CD4-positive, alpha-beta T cell (primary cell): ENCODE measurements at places on chromosomes 3 and 15.

DNA sequence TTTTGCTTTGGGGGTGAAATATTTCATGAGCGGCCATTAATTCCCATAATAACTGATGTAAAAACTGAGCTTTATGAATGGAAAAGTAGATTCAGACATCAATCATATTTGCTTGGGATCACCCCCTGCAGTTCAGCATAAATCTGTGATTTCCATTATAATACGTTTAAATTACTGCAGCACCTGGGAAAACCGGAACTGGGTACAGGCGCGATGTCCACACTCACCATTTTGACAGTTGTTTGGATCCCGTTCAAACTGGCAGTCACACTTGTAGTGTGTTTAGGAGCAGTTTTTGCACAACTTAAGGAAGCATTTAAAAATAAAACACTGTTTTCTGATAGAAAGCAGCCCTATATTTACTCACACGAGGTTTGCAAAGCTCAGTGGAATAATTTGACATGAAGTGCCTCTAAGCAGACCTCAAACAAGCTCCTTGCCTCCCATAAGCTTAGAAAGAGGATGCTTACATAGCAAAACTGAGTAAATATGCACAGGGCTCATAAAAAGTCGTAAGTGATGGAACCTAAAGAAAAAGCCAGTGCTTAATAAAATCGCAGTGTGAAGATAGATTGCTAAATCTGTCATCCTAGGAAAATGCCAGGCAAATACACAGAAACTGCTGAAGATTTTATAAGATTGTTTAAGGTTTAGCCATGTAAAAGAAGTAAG is 377.6 kb downstream of the PTPRG start:
- no peak overlapping the region for H3K27ac ChIP-seq
- DNase-seq: no peak
- H3K4me1 ChIP-seq: no peaks in the 10 kb centered on the region
- H3K36me3 ChIP-seq: no peaks in the 10 kb centered on the region
- no peak overlapping the region for H3K4me3 ChIP-seq
- no peaks in the 10 kb centered on the region for H3K27me3 ChIP-seq

GRCh38 chr15:45801543-45801942 is 166.7 kb downstream of the SQOR start:
- no peaks in the 10 kb centered on the region for H3K36me3 ChIP-seq
- no peak for DNase-seq
- H3K4me1 ChIP-seq: no peaks in the 10 kb centered on the region
- H3K4me3 ChIP-seq: no peak overlapping the region
- H3K27ac ChIP-seq: no peak overlapping the region

DNA sequence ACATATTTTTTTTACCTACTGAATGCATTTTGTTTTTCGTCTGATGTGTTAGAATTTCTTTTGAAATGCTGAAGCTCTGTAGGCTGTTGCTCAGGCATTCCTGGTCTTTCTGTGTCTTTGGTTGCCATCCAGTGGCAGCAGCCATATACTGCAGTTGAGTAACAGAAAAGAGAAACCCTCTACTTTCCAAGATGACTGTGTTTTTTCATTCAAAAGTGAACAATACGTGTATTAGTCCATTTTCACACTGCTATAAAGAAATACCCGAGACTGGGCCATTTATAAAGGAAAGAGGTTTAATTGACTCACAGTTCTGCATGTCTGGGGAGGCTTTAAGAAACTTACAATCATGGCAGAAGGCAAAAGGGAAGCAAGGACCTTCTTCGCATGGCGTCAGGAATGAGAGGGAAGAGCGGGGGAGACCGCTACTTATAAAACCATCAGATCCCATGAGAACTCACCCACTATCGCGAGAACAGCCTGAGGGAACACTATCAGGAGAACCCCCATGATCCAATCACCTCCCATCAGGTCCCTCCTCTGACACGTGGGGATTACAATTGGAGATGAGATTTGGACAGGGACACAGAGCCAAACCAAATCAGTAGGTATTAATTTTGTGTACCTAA is 4.7 kb upstream of the GOLGA8B start:
- H3K4me1 ChIP-seq: peaks cover 11% of the 10 kb centered on the region
- peak; percentile 61 for DNase-seq
- H3K4me3 ChIP-seq: peak overlapping the region; percentile 16
- H3K27me3 ChIP-seq: no peaks in the 10 kb centered on the region
- no peak overlapping the region for H3K27ac ChIP-seq

DNA sequence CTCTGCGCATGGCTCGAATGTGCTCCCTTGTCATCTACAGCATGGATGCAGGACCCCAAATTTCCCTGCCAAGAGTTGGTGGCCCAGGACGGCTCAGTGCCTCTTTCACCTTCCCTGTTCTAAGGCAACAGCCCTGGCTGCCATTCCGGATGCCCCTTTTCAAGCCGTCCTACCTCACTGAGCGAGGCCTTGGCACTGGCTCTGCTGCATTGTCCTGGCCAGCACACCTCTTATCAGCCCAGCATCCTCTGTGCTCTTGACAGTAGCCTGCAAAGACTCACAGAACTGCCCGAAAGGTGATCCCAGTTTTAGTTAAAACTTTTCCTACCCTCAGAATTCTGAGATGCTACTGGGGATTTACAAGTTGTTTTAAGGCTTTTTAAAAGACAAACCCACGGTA is 122.0 kb downstream of the MECOM start:
- no peaks in the 10 kb centered on the region for H3K36me3 ChIP-seq
- no peak overlapping the region for H3K4me3 ChIP-seq
- no peak for DNase-seq
- H3K27me3 ChIP-seq: no peaks in the 10 kb centered on the region

DNA sequence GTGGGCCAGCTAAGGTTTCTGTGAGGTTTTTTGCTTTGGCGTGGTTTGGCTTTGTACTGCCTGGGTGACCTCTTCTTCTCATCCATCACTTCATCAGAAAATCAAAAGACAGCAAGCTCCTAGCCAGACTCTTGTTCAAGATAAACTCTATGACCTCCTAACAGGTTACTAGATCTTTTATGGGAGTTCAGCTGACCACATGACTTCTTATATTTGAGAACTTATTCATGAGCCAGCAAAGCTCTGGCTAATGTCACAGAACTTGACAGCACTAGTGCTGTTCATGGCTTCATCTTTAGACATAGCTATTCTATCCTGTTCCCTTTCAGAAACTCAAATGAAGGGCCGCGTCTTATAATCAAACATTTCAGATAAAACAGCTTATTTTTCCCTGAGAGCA is 527.1 kb upstream of the GOLIM4 start:
- no peaks in the 10 kb centered on the region for H3K27me3 ChIP-seq
- no peak overlapping the region for H3K27ac ChIP-seq
- no peak overlapping the region for H3K4me3 ChIP-seq
- no peaks in the 10 kb centered on the region for H3K36me3 ChIP-seq

DNA sequence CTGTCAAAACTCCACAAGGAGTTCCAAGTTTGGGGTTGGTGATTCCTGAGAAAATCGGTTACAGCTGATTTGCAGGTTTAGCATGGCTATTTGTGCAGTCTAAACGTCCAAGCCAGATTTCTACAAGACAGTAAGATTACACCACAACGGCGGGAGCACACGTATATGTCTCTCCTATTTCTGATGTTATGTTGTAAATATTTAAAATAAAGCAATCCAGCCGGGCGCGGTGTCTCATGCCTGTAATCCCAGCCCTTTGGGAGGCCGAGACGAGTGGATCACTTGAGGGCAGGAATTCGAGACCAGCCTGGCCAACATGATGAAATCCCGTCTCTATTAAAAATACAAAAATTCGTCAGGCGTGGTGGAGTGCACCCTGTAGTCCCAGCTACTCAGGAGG is 106.8 kb upstream of the IGF1R start:
- no peak for DNase-seq
- no peak overlapping the region for H3K27ac ChIP-seq
- H3K36me3 ChIP-seq: no peaks in the 10 kb centered on the region

DNA sequence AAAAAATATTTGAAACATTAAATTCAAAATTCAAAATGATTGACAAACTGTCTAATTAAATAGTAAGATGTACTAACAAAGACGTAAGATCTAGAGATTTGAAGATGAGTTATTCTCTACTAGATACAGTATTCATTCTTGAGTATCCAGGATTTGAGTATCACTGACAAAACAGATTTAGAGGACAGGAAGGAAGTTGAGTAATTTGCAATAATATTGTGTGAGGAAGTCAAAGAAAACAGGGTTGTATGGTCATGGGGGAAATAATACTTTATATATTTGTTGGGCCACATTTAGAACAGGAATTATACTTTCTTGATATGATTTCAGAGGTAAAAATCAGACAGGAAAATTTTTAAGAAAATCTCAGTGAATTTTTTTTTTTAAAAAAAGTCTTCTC is 393.1 kb upstream of the CDIN1 start:
- no peaks in the 10 kb centered on the region for H3K27me3 ChIP-seq
- H3K27ac ChIP-seq: no peak overlapping the region

DNA sequence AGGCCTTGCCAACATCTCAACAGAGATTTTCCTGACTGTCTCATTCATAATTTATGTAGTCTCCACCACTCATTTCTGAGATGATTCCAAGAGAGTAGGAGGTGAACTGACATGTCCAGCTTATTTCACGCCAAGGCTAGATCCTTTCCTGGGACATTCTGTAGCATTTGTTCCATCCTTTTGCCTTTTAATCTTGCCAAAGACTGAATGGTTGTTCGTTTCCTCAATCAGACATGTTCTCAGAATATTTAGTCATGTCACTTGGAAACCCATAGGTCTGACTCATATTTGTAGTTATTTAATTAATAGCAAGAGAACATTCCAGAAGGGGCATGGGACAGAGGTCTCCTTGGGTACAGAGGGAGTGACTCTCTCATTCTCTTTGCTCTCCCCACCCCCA is 80.9 kb downstream of the DHX36 start:
- H3K27ac ChIP-seq: no peak overlapping the region
- no peak for DNase-seq
- no peaks in the 10 kb centered on the region for H3K27me3 ChIP-seq
- H3K4me3 ChIP-seq: no peak overlapping the region
- no peaks in the 10 kb centered on the region for H3K36me3 ChIP-seq

GRCh38 chr3:141059816-141060215 is 8.7 kb downstream of the SPSB4 start:
- no peak overlapping the region for H3K27ac ChIP-seq
- H3K36me3 ChIP-seq: no peaks in the 10 kb centered on the region
- no peak for DNase-seq
- H3K27me3 ChIP-seq: no peaks in the 10 kb centered on the region

DNA sequence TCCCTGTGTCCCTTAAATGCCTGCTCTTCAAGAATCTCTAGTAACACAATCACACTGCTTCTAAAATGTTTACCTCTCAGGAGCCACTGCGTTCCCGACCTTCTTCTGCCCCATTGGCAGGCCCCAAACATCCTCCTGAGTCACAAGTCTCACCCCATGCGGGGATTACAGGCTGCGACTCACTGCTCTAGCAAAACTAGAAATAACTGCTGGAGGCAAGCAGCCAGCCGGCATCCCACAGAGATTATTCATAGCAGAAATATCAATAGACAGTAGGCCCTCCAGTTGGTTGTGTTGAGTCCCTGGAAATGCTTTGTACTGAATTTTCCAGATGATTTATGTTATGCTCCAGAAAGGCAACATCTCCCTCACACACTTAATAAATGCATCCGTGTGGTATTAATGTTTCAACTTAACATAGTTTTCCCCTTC is 64.8 kb downstream of the RFTN1 start:
- H3K4me3 ChIP-seq: no peak overlapping the region
- no peaks in the 10 kb centered on the region for H3K36me3 ChIP-seq
- H3K4me1 ChIP-seq: no peaks in the 10 kb centered on the region

GRCh38 chr15:67396114-67396513 is 124.8 kb upstream of the C15orf61 start:
- H3K27ac ChIP-seq: no peak overlapping the region
- no peaks in the 10 kb centered on the region for H3K27me3 ChIP-seq
- no peaks in the 10 kb centered on the region for H3K4me1 ChIP-seq
- DNase-seq: no peak
- no peaks in the 10 kb centered on the region for H3K36me3 ChIP-seq
- H3K4me3 ChIP-seq: no peak overlapping the region

- no peaks in the 10 kb centered on the region for H3K36me3 ChIP-seq
- H3K4me3 ChIP-seq: no peak overlapping the region
- H3K27ac ChIP-seq: no peak overlapping the region
- DNase-seq: peak; percentile 70
- H3K4me1 ChIP-seq: peaks cover 27% of the 10 kb centered on the region
- peaks cover 13% of the 10 kb centered on the region for H3K27me3 ChIP-seq
These were observed 5.2 kb upstream of the WNT7A start for GRCh38 chr3:13884851-13885703.

DNA sequence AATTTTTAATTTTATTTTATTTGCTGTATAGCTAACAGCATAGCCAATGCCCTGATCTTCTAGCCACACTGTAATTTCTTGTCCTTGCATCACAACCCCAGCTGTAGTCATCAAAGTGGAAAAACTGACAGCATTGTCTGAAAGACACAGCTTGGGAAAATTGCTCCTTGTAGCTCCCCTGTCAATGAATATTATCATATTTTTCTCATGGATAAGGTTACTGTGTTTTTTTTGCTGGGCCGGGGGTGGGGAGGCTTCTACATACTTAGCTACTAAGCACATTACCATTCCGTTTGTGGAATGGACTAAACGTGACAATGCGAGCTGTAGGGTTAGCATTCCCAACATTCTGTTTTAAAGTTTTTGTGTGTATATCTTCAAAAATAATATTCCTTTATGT is 381.3 kb downstream of the TIGIT start:
- DNase-seq: no peak
- H3K4me3 ChIP-seq: no peak overlapping the region
- no peaks in the 10 kb centered on the region for H3K4me1 ChIP-seq
- no peak overlapping the region for H3K27ac ChIP-seq

- no peak overlapping the region for H3K27ac ChIP-seq
- peaks cover under 1% of the 10 kb centered on the region for H3K36me3 ChIP-seq
- no peaks in the 10 kb centered on the region for H3K27me3 ChIP-seq
- no peak overlapping the region for H3K4me3 ChIP-seq
These were observed 4.1 kb downstream of the EFCAB12 start for GRCh38 chr3:129424185-129424841.

DNA sequence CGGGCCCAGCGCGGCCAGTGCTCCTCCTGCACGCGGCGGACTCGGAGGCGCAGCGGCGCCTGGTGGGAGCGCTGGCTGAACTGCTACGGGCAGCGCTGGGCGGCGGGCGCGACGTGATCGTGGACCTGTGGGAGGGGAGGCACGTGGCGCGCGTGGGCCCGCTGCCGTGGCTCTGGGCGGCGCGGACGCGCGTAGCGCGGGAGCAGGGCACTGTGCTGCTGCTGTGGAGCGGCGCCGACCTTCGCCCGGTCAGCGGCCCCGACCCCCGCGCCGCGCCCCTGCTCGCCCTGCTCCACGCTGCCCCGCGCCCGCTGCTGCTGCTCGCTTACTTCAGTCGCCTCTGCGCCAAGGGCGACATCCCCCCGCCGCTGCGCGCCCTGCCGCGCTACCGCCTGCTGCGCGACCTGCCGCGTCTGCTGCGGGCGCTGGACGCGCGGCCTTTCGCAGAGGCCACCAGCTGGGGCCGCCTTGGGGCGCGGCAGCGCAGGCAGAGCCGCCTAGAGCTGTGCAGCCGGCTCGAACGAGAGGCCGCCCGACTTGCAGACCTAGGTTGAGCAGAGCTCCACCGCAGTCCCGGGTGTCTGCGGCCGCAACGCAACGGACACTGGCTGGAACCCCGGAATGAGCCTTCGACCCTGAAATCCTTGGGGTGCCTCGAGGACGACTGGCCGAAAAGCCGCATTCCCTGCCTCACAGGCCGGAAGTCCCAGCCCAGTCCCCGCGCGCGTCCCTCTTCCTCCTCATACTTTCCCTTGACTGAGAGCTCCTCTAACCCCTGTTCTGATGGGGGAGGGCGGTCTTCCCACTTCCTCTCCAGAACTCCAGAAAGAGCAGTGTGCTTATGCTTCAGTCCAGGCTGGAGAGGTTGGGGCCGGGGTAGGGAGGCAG is 1.4 kb upstream of the IL17RC start:
- H3K36me3 ChIP-seq: no peaks in the 10 kb centered on the region
- peak; percentile 50 for DNase-seq
- no peak overlapping the region for H3K27ac ChIP-seq
- no peaks in the 10 kb centered on the region for H3K27me3 ChIP-seq
- H3K4me1 ChIP-seq: peaks cover 37% of the 10 kb centered on the region
